ENCODE measurements at places on chromosomes 5 and 9.

DNA sequence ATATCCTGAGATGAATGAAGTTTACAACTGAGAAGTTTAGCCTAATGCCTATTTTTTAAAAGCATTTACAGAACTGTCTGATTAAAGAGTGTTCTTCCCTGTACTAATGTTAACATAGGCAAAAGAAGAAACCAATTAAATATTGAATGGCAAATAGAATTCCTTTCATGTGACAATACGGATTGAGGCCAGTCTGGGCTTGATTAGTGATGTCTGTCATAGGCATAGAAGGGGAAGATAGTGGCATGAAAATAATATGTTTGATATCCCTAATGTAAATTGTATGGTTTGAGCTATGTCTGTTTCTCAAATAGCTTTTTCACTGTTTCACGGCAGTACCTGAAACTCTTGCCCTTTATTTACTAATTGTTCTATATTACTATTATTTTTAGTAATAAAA, 443.1 kb upstream of the CLINT1 start:
- DNase-seq, result no peak

GRCh38 chr9:16046713-16047112, 493.9 kb downstream of the CCDC171 start:
- no peak for DNase-seq

GRCh38 chr9:84206801-84207370, 133.7 kb downstream of the SLC28A3 start:
- DNase-seq, result no peak

DNA sequence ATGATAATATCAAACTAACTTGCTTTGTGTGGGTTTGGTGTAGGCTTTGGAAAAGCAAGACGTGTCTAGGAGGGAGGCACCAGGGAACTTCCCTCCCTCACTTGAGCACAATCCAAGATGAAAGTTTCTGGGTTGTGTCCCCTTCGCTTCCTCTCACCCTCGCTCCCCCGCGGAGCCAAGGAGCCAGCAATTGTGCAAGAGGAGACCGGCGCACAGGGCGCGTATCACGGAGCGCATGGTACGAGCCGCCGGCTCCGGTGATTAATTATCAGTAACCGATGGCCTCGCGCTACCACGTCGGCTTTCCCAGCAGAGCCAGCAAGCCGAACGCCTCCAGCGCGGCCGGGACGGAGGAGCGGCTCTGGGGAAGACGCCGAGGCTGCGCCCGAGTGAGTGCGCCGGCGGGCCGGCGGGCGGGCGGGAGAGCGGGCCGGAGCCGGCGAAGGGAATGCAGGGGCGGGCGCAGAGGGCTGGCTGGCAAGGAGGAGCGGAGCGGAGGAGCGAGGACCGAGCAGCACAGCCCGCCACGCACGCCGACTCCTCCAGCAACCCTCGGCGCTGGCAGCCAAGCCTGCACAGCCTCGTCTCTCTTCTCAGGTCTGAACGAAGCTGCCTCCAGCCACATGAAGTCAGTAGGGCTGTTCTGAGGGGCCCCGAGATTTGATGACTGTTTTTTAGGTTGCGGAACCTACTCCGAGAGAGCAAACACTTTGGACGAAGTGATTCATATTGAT, 143.6 kb downstream of the BNC2 start:
- no peak for DNase-seq

DNA sequence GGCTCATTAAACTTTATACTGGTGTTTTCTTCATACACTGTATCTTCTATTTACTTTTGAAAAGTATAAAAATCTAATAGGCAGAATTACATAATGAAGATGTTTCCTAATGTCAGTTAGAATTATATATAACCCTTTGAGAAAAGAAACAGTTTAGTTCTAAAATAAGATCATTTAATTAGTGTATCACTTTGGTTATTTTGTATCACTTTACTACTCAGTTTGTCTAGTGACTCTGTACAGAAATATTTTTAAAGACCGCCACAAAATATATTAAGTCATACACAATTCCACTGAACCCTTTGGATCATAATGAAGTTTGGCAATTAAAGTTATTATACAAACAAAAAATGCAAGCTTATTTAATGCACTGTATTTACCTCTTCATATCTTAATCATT, 15.0 kb downstream of the RFX3 start:
- no peak for DNase-seq

- no peak for DNase-seq
These were observed 44.6 kb upstream of the GLDC start for GRCh38 chr9:6689893-6690674.

- DNase-seq, result no peak
These were observed 70.4 kb upstream of the TLE1 start for GRCh38 chr9:81759680-81760215.

- DNase-seq, result no peak
These were observed 7.7 kb downstream of the NR3C1 start for GRCh38 chr5:143395638-143396352.

GRCh38 chr9:87346061-87346665, 151.5 kb upstream of the DAPK1 start:
- no peak for DNase-seq

DNA sequence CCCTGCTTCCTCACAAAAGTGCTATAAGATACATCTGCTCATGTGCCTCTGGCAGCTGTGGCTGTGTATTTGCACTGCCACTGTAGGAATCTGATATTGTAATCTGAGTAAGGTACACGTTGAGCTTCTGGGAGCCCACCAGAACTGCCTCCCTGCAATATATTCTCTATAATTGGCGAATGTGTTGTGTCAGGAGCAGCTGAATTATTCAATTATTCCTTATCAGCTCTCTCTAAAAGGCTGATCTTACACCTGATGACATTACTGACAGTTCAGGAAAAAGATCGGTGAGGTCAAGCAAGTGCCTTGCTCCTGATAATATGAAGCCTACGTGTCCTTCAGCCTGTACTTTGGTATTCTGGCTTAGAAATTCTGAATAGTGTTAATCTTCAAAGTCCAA, 1015.0 kb downstream of the CDH9 start:
- DNase-seq, result no peak

DNA sequence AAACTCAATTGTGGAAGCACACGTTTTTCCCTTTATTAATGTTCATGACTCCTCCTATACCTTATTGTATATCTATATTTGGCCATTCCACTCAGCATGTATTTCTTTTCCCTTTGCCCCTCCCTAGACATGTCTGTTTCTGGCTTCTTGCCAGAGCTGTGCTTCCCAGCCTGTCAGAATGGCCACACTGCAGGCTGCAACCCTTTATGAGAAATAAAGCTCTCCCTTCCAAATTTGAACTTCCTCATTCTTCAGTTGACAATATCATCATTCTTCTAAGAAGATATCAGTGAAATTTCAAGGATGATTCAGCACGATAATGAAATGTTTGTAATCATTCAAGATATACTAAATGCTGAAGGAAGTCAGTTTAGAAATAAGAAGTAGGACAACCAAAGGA, 107.6 kb upstream of the PRSS3 start:
- no peak for DNase-seq

GRCh38 chr5:141272906-141273305, 27.7 kb downstream of the PCDHB15 start:
- no peak for DNase-seq

DNA sequence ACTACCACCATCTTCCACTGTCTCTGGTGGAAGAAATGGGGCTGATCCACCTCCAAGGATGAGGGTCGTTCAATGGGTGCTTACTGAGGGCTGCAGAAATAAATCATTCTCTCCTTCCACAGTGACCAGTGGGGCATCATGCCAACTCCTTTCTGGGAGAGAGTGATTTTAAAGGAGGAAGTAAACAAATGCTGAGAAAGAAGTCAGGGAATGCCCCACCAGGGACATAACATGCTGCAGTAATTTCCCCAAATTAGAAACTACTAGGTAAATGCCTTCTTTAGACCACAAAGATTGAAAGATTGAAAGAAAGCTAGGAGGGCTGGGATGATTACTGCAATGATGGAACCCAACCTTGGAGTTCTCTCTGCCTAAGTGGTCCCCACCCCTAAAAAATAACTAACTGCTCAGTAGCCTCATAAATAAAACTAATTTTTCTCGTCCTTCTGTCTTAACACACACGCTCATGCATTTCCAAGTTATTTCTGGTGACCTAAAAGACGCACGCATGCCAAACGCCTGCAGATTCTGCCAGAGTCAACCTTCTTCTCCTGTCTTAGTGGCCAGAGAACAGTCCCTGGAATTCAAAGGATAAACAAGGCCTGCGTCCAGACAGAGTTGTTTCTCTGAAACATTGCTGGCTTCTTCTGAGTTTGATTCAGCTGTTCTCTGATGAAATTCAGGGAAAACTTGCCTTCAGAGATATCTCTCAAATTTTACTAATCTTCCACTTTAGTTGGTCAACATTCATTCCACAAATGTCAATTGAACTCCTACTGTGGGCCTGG, 250.0 kb downstream of the NR3C1 start:
- no peak for DNase-seq

GRCh38 chr9:21205204-21205603, 1.7 kb downstream of the IFNA10 start:
- no peak for DNase-seq

- DNase-seq, result no peak
These were observed 20.8 kb upstream of the DTWD2 start for GRCh38 chr5:119009131-119009530.

DNA sequence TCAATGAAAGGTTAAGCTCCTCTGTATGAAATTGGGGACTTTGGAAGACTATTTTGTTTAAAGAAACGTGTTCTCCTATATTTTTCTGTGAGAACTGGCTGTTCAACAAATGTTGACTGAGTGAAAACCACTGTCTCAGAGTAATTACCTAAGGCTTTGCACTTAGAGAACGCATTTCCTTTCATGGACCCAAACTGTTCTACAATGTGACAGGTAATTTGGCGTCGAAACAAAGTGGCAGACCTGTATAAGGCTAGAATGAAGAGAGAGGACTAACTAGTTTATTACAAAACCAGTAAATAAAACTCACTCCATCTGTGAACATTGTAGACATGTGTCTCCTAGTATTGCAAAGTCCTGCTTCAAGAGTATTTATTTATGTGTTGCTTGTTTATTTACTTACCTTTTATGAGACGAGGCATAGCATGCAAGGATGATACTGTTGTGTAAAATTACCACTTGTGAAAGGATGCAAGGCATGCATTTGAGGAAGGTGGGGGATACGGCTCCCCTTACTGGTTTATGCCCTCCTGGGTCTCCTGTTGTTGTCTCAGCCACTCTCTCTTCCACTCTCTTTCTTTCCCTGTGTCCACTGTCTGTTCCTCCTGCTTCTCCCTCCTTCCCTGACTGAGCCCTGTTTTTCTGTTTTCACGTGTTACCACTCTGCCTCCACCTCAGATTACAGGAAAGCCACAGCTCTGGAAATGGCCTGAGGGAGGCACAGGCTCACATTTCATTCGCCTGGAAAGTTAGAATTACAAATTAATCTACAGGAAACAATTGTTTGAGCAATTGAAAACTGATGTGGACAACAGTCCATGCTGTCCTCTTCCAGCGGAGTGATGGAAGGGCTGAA, 444.0 kb upstream of the ZNF608 start:
- no peak for DNase-seq

Measured in activated CD4-positive, alpha-beta T cell treated with anti-CD3 and anti-CD28 coated beads, Interleukin-2, amount 10 ng/mL, durations not matched to agents 24 days and 14 days (primary cell).